ENCODE measurements at places on chromosomes 2 and 18.

GRCh38 chr2:3646446-3646845 is 11.6 kb upstream of the ALLC start:
- DNase-seq = no peak

- DNase-seq = no peak
Observed at GRCh38 chr2:113102133-113102532, 25.3 kb upstream of the IL1RN start.

GRCh38 chr2:201900362-201900761 is 94.0 kb downstream of the CDK15 start:
- DNase-seq = no peak

DNA sequence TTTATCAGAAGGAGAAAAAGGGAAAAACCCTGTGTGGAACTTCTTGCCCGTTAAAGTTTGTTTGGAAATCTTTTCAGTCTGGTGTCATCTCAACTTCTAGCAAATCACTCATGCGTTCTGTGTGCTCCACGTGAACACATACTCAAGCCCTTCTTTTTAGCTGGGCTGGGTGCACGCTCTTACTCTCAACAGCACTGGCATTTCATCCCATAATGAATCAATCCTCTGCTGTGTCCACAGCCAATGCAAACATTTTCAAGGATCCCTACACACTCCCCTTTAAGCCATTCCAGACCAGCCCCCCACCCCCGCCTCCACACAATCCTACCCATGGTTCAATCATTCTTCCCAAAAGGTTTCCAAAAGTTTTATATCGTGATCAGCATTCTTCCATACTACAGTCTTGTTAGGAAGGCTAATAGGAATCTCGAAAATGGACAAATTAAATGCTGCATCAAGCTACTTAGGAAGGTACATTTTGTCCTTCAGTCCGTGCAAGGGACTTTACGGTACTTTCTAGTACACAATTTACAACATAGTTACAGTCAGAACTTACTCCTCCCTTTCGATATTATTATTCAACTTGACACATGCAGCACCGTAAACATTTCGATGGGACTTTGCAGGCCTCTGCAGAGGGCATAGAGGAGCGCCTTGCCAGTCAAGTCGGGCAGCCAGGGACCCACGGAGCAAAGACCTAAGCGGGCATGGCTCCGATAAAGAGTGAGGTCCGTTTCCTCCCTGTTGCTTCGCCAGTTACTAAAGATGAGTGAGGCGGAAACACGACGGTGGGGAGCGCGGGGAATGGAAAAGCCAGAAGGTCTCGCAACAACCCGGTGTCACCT is 1.4 kb downstream of the PTGR3 start:
- DNase-seq = no peak

DNA sequence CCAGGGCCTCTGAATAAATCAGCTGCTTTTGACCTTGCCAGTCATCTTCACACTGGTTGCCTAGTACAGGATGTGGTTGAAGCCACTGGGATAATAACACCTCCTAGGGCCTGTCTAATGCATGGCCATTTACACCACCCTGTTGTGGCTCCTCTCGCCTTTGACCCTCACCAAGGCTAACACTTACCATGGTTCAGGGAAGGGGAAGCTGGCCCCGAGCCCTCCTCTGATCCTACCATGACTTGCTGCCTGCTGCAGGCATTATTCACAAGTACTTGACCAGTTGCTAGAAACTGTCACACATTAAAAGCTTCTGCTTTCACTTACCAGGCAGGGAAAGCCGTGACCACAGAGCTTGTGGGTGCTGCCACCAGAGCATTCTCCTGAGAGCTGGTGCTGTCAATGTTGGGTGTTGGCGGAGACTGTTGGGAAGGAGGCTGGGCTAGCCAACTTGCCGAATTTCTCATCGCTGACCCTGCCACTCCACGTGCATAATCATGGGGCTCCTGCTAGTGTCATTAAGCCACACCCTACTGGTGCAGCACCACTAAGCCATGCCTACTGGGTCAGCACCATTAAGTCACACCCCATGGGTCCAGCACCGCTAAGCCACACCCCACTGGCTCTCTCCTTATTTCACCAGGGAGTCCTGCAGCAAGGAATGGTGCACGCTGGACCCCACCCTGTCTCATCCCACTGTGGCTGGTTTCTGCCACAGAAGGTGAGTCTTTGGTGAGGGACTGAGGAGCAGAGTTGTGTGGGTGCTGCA is 47.0 kb upstream of the TTC39C start:
- DNase-seq = no peak

DNA sequence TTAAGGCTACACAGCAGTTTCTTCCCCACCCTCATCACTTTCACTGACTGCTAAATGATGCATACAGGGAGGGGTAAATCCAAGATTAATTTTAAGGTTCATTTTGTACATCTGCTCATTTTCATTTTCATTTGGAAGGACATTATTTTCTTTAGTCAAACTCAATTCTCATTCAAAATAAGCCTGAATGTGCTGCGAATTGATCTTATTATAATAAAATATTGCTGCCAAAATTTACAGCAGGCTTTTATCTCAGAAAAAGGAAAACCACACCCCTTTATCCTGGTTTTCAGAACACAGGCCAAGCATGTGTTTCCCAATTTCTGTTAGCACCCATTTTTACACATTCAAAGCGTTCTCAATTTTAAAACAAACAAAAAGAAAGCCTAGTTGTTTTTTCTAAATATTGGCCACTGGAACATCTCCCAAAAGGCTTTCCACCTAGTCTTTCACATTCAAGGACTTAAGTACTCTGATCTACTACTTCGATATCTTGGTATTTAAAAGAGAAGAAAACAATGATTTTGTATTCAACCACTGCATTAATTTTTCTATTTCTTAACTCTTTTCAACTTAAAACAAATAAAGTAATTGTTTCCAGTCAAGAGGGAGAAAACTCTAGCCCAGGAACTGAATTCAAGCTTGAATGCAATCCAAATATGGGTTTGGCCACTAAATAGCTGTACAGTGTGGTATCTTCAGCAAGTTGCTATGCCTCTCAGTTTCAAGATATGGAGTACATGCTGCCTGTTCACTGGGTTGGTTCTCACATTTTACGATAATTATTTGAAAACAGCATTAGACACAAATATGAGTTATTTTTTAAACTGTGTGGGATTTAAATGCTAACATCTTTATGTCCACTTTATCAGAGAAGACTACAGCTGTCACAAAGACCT is 52.5 kb downstream of the CDH2 start:
- no peak for DNase-seq

- no peak for DNase-seq
Observed at GRCh38 chr2:41216978-41217377, 765.1 kb upstream of the SLC8A1 start.

DNA sequence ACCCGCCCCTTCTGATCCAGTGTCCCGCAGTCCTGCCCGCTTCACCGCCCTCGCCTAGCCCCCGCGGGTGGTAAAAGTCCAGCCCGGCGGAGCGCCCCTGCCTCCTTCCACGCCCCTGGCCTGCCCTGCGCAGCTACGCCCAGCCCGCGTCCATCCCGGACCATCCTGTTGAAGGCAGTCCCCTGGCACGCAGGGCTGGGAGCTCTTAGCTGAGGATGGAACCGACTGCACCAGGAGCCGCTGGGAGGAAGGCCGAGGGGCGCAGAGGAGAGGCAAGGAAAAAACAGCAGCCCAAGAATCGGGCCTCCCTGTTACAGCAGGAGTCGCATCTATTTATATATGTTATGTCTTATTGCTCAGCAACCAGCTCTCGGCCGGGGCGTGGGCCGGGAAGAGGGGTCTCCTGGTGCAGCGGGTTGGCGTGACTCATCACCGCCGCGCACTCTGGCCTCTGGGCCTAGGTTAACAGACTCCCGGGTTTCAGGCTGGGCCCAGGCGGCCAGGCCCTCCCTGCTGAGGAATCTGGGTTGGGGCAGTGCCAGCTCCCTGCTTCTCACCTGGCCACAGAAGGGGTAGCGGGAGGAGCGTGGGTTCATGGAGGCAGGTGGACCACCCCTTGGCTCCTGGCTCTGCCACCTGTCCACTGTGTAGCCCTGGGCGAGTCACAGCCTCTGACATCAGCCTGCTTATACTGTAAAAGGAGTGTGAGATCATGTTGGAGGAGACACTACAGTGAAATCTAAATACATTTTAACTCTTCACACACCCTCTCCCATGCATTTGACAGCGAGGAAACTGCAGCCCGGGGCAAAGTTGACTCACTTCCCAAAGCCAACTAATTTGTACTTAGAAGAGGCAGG is 13.4 kb upstream of the MAP3K2 start:
- no peak for DNase-seq

DNA sequence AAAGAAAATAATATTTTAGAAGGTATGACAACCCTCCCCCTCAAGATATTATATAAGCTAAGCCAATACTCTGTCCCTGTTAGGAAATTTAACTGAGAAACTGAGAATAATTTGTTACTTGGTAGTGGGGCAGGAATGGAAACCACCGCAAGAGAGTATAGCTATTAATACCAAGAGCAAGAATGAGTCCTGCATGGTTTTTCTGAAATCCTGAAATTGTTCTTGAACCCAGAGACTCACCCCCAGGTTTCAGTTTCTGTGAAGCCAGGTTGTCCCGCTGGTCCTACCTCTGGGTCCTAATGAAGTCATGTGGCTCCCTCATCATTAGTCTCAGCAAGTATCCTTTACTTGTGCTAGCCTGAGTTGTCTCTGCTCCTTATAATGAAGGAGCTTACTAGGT is 671.0 kb upstream of the ACVR2A start:
- DNase-seq = no peak

GRCh38 chr2:117293012-117293411 is 521.5 kb upstream of the DDX18 start:
- DNase-seq = no peak

GRCh38 chr2:152587187-152587947 is 129.9 kb downstream of the PRPF40A start:
- DNase-seq = no peak

DNA sequence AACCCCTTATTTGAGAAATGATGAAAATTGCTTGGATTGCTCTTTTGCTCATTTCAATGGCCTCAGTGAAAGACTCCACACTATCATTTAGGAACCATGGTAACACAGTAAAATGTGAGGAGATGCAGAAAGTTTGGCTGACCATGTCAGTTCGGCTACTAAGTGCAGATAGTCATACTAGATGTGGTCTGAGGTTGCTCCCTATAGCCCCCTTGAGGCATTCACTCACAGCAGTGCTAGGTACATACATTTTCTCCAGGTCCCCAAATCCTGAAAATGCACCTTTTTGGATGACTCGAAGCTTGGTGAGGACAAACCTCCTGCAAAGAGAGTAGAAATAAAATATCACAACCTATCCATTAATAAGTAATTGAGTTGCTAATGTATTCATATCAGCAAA is 86.3 kb downstream of the FSHR start:
- DNase-seq = no peak

GRCh38 chr18:36559149-36559857 is 261.8 kb downstream of the FHOD3 start:
- DNase-seq = no peak

DNA sequence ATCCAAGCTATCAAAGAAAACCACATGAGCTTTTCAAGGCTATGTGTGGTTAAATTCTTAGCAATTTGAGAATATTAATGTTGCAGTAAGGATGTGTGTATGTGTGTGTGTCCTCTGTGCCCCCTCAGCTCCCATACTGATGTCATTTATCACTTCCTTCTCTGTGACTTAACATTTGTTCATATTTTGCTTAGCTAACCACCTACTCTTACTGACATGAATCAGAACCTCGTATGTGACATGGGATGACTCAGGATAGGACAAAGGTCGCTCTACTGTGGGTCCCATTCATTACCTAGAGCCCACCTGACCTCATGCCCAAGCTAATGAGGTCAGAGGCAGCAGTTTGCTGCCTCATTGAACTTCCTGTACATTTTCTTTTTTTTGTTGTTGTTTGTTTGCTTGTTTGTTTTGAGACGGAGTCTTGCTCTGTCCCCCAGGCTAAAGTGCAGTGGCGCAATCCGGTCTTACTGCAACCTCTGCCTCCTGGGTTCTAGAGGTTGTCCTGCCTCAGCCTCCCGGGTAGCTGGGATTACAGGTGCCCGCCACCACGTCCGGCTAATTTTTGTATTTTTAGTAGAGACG is 36.3 kb downstream of the MOGAT1 start:
- no peak for DNase-seq

DNA sequence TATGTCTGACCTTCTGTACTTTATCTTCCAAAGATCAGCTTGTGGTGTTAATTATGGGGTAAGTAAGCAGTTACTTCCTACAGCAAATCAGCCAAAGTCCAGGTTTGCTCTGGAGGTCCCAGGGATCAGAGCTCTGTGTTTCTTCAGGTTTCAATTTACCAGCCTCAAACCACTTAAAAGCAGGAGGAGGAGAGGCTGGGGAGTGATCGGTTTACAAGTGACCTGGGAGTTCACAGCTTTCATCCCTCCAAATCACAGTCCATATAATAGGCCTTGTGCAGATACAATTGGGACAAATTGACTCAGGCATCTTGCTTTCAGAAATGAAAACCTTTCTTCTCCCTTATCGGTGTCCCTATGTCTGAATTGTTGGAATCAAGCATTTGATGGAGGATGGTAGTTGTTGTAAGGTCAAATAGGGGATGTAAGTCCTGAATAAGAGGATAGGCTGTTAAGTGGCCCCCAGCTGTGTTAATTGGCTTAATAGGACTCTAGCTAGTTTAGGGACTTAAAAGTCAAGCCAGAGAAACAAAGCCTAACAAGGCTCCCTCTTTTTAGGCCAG is 188.0 kb upstream of the NT5C1B start:
- no peak for DNase-seq

DNA sequence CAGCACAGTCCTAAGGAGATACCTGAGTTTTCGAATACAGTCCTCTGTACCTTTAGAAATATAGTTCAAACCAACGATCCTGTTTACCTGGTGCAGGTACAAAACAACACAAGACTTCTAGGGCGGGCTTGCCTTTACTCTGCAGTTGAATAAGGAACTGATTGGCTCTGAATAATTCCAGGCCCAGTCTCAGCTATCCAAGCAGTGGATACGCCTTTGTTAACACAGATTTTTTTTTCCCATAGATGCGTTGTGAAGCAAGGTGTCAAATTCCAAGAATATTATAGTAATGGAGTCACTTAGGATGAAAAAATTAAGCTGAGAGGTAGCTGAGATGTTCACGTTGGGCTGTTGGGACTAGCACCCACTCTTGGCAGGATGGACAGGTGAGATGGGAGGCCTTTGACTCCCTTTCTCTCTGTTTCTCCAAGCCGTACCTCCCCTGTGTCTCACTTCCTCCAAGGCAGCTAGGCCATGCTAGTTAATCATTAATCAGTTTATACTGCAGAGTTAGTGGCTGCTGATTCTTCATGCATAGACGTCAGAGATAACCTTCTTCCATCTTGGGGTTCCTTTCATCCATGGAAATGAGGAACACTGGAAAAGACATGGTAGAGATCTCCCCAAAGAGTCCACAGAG is 380.8 kb upstream of the ACVR2A start:
- no peak for DNase-seq

GRCh38 chr2:219521066-219521880 is 7.0 kb downstream of the ASIC4 start:
- DNase-seq = no peak

All from globus pallidus (tissue), 1 donor.